ENCODE measurements at places on chromosomes 16 and 17. TPM values are rescaled to one million over a fixed set of nuclear protein-coding genes. Genes with fewer than 3 reads are reported as not detected.

The IRX6 gene
- polyA plus RNA-seq, result not detected

DNA sequence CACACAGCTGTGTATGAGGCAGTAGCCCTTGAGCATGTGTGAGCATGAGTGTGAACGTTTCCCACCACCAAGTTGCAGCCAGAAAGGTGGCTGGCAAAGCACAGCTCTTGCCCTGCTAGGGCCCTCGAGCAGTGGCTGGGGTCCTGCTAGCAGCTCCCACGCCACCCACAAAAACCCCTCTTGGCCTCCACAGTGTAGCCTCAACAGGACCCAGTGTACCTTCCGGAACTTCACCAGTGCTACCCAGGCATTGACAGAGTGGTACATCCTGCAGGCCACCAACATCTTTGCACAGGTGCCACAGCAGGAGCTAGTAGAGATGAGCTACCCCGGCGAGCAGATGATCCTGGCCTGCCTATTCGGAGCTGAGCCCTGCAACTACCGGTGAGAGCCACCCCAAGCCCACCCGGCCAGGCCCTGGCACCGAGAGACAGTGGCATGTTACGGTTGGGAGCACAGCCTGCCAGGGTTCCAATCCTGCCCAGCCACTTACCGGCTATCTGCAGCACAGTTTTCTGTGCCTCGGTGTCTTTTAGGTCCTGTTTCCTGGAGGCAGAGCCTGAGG is 53.1 kb downstream of the SCNN1B start:
- no peaks in the 10 kb centered on the region for H3K27me3 ChIP-seq
- no peak overlapping the region for H3K4me3 ChIP-seq
- no peaks in the 10 kb centered on the region for H3K4me1 ChIP-seq
- no peaks in the 10 kb centered on the region for H3K36me3 ChIP-seq

DNA sequence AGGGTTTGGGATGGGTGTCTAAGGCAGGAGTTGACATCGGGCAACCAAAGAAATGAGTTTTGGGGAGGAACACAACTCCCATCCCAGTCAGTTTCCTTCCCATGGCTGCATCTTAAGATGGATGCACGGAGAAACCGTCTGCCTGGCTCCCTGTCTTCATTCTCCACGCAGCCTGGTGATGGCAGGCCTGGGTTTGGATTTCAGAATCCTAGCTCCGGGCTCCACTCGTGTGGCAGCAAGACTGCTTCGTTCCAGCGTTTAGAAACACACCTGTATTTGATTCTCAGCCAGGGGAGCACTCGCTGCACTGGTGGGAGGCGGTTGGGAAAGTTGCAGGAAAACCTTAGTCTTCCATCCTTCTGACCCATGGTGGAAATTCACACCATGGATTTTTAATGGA is 141.1 kb downstream of the RAB11FIP4 start:
- no peak overlapping the region for H3K4me3 ChIP-seq
- H3K36me3 ChIP-seq, result peaks cover 25% of the 10 kb centered on the region
- peaks cover 4% of the 10 kb centered on the region for H3K4me1 ChIP-seq
- DNase-seq, result no peak

- H3K27me3 ChIP-seq, result no peaks in the 10 kb centered on the region
- peaks cover 4% of the 10 kb centered on the region for H3K36me3 ChIP-seq
- no peak for DNase-seq
- H3K27ac ChIP-seq, result no peak overlapping the region
Observed at GRCh38 chr16:21654881-21655280, 2.5 kb upstream of the IGSF6 start.

DNA sequence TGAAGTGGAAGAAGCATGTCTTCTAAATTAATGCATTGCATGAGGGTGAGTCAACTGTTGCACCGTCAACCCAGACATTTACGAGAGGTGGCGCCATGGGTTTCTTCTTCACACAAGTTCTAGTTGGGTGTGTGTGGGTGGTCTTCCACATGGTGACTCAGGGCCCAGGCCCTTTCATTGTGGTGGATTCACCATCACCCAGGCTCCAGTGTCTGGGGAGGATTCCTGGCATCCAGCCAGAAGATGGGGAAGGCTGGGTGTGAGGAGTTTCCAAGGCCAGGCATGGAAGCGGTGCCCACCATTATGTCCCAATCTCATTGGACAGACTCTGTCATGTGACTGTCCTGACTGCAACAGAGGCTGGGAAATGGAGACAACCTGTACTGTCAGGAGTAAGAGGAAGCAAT is 21.4 kb upstream of the JPH3 start:
- H3K4me3 ChIP-seq, result no peak overlapping the region

GRCh38 chr16:69166946-69167930 is 19.7 kb upstream of the SNTB2 start:
- H3K27me3 ChIP-seq, result no peaks in the 10 kb centered on the region
- no peak overlapping the region for H3K27ac ChIP-seq
- H3K36me3 ChIP-seq, result peaks cover 58% of the 10 kb centered on the region
- no peak for DNase-seq
- no peak overlapping the region for H3K4me3 ChIP-seq

Data from H1 (cell line).